Stimulated activated CD4-positive, alpha-beta T cell treated with anti-CD3 and anti-CD28 coated beads, Interleukin-4, amount 100 ng/mL, for 4 hours (primary cell): ENCODE measurements at places on chromosomes 16 and 17.

DNA sequence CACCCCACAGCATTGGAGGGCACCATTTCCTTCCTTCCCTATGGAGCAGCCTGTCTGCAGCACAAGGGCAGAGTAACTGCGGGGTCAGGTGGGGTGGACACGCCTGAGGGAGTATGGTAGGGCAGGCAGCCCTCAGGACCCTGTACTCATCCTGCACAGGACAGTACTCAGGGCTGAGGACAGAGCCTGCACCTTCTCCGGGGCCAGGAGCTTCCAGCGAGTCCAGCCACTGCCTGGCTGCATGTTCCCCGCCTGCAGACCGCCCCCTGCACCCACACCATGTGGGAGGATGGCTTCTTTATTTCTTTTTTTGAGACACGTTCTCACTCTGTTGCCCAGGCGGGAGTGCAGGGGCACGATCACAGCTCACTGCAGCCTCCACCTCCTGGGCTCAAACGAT is 47.6 kb upstream of the CDC42EP4 start:
- no peak for DNase-seq

DNA sequence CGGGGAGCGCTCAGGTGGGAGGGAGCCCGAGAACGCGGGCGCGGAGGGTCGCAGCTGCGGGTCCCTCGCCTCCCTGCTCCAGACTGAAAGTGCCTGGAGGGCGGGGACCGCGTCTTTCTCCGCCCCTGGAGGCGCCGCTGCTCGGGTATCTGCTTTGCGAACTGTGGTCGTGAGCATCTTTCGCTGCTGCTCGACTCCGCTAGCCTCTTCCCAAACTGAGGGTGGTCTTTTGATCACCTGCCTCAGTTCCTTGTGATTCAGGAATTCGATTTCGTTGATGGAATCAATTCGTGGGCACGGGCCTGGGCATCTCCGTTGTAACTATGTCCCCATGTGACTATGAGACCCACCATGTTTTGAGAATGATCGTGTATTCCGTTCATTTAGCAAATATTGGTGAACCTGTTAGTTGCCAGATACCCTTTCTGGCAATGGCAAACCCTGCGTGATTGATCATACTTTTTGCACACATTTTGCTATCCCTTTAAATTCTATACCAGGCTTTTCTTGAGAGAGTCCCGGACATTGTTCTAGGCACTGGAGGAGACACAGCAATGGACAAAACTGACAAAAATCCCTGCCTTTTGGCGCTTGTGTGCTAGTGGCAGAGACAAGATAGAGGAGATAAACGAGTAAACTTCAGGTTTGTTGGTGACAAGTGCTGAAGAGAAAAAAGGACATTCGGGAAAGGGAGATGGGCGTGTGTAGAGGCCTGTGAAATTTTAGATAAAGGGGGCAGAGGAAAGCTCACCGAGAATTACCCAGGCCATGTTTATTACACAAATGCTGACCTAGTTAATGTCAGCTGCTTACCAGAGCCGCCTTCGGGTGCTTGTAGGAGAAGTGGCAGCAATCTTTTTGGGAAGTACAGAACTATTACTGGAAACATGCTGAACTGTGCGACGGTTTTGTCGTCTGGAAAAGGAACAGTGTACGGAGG is 948 bp downstream of the UTP18 start:
- no peak for DNase-seq

DNA sequence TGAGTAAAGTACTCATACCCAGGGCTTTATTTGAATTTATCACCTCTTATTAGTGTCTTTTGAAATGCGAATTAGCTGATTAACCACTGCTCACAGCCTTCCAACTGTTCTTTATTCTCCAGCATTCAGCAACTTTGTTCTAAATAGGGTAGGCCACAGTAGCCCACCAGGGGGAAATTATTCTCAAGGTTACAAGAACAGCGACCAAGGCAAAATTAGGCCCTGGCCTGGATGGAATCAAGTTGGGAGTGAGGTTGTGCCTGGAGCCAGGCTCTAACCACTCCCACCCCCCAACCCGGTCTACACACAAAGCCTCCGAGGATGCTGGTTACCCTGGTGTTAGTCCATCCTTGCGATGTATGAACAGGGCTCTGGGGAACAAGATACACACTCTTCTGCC is 245.5 kb downstream of the STX8 start:
- DNase-seq = no peak

- DNase-seq = no peak
Observed at GRCh38 chr16:81715358-81716196, 63.5 kb upstream of the PLCG2 start.

DNA sequence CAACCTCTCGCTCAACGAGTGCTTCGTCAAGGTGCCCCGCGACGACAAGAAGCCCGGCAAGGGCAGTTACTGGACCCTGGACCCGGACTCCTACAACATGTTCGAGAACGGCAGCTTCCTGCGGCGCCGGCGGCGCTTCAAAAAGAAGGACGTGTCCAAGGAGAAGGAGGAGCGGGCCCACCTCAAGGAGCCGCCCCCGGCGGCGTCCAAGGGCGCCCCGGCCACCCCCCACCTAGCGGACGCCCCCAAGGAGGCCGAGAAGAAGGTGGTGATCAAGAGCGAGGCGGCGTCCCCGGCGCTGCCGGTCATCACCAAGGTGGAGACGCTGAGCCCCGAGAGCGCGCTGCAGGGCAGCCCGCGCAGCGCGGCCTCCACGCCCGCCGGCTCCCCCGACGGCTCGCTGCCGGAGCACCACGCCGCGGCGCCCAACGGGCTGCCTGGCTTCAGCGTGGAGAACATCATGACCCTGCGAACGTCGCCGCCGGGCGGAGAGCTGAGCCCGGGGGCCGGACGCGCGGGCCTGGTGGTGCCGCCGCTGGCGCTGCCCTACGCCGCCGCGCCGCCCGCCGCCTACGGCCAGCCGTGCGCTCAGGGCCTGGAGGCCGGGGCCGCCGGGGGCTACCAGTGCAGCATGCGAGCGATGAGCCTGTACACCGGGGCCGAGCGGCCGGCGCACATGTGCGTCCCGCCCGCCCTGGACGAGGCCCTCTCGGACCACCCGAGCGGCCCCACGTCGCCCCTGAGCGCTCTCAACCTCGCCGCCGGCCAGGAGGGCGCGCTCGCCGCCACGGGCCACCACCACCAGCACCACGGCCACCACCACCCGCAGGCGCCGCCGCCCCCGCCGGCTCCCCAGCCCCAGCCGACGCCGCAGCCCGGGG is 1.3 kb downstream of the FOXC2 start:
- DNase-seq = no peak

- no peak for DNase-seq
Observed at GRCh38 chr16:67395458-67396158, 2.3 kb upstream of the TPPP3 start.

- DNase-seq = peak; percentile 48
Observed at GRCh38 chr17:489758-490329, 137.2 kb upstream of the RPH3AL start.
